ENCODE measurements at places on chromosomes 12 and 14. TPM values are rescaled to one million over a fixed set of nuclear protein-coding genes. Genes with fewer than 3 reads are reported as not detected.

DNA sequence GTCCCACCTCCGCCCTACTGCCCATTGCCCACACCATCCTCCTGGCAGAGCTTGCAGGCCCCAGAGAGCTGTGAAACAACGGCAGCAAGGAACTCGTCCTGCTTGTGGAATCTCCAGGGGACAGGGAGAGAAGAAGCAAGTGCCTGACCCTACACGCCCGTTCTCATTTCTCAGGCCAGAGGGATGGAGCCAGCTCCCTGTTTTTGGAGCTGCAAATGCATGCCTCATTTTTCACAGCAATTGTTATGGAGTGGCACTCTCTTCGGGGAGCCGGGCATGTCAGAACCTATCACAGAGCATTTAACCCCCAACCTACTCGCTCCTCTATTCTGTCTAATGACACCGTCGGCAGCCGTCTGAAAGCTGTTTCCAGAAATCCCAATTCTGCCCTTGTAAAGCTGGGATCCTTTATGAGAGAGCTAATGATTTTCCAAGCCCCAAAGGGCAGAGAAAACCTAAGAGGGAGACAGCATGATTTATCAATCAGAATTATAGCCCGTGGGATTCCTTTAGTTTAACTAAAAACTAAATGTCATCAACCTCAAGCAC, 222.3 kb upstream of the NOS1 start:
- no peak for DNase-seq

TAS2R19 gene
- total RNA-seq, result 2.1 TPM

BTBD6 gene
- 28.8 TPM for total RNA-seq

DNA sequence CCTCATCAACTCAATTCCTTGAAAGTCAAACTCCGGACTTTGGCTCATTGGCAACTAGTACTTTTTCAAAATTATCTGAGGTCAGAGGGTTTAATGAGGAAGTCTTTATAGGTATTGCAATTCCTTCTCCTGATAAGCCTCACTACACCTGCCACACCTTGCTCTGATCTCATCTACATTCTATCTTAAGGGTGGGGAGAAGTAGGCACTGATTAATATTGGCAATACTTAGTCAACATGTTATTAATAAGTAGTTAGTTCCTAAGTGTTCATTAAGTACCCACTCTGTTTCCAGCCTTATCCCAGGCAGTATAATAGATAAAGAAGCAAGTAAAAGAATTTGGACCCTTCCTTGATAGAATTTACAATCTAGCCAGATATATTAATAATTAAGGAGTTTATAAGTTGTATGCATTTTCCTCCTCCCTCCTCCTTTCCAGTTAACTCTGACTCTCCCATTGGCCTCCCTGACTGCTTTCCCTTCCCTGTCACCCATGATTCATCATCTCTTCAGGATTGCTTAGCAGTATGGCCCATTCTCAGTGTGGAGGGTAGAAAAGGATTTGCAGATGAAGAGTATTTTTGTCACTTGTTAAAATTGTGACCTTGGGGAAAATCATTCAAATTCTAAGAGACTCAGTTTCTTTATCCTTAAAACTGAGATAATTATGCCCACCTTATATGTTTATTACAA, 231.0 kb upstream of the ATP2B1 start:
- DNase-seq, result no peak

- no peak for DNase-seq
These were observed 45.1 kb upstream of the MEG3 start for GRCh38 chr14:100780646-100781355.

DNA sequence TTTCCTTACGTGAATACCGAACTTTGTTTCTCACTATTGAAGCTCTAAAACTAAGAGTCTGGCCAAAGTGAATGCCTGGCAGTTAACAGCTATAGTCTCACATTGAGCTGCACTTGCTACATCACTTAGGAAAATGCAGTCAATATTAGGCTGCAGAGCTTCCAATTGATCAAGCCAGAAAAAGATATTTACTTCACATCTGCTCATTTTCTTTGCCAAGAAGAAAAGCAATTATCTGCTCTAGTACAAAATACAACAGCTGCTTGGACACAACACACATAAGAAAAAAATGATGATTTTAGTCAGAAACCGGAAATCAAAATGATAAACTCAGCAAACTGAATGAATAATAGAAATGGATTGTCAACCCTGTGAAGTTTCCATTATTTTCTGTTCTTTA, 45.4 kb downstream of the TMTC1 start:
- no peak for DNase-seq

Measured in activated T-cell treated with anti-CD3 and anti-CD28 coated beads, Interleukin-2, amount 50 U/mL, for 72 hours (primary cell).